Ammon's horn (tissue), 1 donor: ENCODE measurements at places on chromosomes 5 and 9.

DNA sequence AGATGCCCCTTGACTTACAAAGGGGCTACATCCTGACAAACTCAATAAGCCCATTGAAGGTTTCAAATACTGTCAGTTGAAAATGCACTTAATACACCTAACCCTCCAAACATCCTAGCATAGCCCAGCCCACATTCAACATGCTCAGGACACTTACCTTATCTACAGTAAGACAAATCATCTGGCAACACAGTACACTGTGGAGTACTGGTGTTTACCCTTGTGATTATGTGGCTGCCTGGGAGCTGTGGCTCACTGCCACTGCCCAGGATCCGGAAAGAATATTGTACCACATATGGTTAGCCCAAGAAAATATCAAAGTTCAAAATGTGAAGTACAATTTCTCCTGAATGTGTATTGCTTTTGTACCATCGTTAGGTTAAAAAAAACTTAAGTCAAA lies 562.2 kb downstream of the HTR1A start:
- DNase-seq, result no peak

GRCh38 chr5:9233712-9234111 lies 312.2 kb downstream of the SEMA5A start:
- DNase-seq, result no peak

DNA sequence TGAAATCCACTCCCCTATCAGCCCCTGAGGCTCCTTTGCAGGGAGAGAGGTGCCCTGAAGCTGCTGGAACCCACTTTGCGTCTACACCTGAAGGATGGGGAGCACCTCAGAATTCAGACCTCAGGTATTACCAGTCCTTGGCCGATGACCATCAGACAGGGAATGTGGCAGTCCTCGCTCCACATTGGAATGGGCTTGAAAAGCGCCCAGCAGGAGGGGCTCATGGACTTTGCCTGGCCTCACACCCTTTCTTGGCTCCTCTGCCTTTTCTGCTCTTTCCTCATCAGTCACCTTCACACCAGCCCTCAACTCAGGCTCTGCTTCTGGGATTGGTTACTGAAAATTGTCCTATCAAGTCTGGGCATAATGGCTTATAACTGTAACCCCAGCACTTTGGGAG lies 83.9 kb downstream of the BARX1 start:
- DNase-seq, result no peak

DNA sequence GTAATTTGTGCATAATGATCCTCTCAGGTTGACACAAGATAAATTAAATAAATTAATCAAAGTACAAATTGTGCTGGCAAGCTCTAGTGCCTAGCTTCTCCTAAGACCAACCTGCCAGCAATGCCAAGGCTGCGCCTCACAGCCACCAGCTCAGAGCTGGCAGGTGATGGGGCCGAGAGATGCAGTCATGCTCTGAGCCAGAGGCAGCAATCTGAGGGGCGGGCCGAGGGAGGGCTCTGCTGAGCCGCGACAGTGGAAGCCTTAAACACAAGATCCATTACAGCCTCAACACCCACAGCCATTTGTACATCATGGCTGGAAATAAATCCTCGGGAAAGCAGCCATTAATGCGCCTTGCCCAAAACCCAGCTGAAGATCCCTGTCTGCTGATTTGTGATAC lies 20.3 kb downstream of the MED27 start:
- no peak for DNase-seq

DNA sequence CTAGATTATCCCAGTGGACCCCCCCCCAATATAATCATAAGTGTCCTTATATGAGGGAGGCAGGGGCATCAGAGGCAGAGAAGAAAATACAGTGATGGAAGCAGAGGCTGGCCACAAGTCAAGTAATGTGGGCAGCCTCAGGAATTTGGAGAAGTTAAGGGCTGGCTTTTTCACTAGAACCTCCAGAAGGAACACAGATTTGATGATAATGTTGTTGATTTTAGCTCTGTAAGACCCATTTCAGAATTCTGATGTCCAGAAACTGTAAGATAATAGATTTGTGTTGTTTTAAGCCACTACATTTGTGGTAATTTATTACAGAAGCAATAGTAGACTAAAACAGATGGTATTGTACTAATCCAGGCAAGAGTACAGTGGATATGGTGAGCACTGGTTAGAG lies 36.3 kb upstream of the LRRTM2 start:
- no peak for DNase-seq

DNA sequence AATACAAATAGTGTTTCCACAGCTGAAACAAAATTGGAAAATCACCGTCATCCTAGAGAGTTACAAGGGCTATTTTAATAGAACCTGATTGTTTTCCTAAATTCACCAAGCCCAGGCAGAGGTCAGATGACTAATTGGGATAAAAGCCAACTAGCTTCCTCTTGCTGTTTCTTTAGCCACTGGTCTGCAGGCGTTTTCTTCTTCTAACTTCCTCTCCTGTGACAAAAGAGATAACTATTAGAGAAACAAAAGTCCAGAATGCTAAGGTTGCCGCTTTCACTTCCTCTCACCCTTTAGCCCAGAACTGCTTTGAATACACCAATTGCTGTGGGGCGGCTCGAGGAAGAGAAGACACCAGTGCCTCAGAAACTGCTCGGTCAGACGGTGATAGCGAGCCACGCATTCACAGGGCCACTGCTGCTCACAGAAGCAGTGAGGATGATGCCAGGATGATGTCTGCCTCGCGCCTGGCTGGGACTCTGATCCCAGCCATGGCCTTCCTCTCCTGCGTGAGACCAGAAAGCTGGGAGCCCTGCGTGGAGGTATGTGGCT lies at the start of gene TLR4:
TLR4 (plus strand) TSS at position 380 of the 552 bp plus-strand sequence; CDS start at position 450, 70 bp downstream.
- DNase-seq, result peak; percentile 85

GRCh38 chr5:83641946-83642345 lies 78.7 kb downstream of the HAPLN1 start:
- DNase-seq, result no peak

GRCh38 chr5:96733771-96734500 lies 71.8 kb downstream of the CAST start:
- no peak for DNase-seq

DNA sequence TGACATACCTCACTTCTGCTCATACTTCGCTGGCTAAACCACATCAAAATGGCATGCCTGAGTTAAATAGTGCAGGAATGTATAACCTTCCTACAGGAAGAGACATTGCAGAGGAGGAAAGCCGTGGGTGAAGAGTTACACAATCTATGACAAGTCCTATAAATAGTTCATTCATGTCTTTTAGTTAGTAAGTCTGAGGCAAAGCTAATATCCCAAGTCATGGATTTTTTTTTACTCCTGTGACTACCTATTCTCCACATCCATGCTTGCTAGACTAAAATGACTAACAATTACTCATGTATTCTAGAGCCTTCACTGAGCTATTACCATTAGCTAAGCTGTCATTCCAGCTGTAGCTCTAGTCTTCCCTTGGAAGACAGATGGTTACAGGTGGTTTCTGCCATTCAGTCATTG lies 391.3 kb downstream of the NR2F1-AS1 start:
- no peak for DNase-seq

GRCh38 chr5:66742083-66742895 lies 146.1 kb downstream of the MAST4 start:
- DNase-seq, result peak; percentile 60

DNA sequence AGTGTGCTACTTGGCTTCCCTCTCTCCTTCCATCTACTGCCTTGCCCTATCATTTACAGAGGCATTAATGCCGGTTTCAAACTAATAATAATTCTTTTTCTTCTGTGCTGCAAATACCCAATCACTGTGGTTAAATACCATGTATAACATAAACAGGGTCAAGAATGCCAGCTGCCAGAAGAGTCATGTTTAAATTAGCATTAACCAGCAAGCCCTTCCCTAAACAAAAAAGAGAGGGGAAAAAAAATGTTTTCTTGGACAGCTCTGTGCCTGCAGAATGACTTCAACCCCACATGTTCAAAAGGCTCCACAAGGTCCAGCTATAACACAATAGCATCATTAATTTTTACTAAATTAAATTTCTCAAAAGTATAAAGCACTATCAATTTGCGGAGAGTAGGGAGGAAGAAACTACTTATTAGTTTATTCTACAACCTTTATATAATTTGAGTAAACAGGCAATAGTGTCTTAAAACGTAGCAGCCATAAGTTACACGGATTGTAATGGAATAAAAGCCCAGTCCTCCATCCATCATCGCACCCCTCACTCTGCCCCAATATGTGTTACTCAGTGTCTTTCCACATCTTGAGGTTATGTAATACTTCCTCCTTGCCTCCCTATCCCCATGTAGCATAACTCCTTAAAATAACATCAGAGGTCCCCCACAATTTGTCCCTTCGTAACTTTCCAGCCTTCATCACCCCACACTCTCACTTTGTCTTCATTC lies 3.9 kb downstream of the LPAR1 start:
- DNase-seq, result no peak

DNA sequence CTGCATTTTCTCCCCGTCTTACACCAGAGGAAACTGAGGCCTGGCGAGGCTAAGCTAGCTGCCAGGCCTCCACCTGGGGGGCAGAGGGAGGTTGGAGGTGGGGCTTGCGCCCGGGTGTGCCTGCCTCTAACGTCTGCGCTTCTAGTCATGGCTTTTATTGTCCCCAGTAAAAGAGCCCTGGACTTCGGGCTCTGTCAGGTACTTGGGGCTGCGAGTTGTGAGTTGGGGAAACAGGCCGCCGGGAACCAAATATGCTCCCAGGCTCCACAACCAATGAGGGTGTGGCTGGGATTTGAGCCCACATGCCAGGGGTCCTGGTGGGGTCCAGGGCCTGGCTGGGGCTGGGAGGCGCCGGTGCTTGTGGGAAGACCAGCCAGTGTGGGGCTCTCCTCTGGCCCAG lies 57.4 kb upstream of the NOTCH1 start:
- DNase-seq, result no peak

DNA sequence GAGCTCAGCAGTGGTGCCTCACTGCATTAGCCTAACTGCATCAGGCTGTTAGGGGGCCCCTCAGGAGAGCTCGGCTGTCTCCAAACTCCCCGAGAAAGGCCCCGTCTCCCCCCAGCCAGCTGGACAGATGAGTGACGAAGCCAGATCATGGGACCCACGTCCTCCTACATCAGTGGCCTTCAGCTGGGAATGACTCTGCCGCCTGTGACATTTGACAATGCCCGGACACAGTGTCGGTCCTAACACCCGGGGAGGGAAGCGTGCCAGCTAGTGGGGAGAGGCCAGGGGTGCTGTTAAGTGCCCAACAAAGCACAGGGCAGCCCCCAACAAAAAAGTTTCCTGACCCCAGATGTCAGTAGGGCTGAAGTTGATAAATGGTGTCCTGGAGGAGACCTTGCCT lies 375.2 kb upstream of the IRX2 start:
- no peak for DNase-seq

DNA sequence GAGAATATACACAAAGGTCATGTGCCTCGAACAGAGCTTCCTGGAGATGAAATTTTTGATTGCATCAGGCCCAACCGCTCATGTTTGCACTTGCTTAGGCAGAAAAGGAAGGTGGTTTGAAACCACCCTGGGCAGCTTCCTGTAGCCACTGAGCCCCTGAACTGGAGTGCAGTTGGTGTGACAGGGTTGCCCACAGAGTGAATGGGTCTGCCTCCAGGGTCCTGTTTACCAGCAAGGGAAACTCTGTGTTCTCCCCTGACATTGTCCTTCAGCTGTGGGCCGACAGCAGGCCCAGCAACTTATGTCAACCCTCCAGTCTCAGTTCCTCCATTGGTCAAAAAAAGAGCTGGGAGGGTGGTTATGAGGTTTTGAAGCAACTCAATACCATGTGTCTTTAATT lies 289.6 kb downstream of the KIF4B start:
- no peak for DNase-seq

DNA sequence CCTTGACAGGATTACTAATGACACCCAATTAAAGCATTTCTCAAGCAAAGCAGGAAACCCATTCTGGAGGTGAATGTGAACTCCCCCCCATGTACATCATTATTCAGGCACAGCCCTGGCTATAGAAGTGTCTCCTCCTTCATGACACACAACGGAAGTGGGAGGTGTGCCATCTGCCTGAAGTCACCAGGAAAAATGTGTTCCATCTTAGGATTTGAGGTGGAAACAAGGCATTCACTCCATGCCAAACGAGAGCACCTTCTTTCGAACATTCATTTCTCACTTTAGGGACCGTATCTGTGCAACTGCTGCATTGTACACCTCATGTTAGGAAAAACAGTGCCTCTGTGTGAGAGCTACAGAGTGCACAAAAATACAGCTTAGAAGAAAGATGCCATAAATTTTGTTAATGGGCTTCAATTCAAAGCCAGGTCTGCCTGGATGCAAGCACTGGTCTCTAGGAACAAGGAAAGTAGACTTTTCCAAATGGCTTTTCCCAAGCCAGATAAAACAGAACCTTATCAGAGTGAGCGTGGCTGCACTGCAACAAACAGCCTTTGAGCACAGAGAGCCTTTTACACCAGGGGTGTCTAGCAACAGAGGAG lies 19.4 kb downstream of the GOLM1 start:
- no peak for DNase-seq

GRCh38 chr5:21649969-21650368 lies 1203.2 kb downstream of the CDH12 start:
- no peak for DNase-seq

GRCh38 chr5:132389585-132390286 lies 20.2 kb downstream of the SLC22A5 start:
- DNase-seq, result no peak

GRCh38 chr5:141951332-141951781 lies 6.6 kb downstream of the PCDH12 start:
- no peak for DNase-seq

DNA sequence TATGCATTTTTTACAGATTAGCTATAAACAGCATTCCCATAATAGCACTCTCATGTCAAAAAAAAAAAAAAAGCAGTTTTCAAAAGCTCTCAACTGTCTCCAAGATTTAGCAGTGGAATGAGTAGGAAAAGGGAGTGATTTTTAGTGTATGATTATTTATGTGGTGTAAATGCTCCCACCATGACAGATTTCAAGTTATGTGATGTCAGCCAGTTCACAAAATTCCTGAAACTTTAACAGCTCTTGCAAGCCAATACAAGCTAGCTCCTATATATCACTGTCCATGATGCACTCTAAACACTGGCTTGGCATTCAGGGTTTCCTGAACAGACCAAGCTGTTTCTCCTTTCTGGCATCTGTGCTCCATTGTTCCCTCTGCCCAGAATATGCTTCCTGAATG lies 7.9 kb upstream of the ANKDD1B start:
- no peak for DNase-seq
